ENCODE measurements at places on chromosomes 2 and 18. TPM values are rescaled to one million over a fixed set of nuclear protein-coding genes. Genes with fewer than 3 reads are reported as not detected.

GKN1 gene
- not detected for total RNA-seq

ELOA2 gene
- not detected for total RNA-seq

DNA sequence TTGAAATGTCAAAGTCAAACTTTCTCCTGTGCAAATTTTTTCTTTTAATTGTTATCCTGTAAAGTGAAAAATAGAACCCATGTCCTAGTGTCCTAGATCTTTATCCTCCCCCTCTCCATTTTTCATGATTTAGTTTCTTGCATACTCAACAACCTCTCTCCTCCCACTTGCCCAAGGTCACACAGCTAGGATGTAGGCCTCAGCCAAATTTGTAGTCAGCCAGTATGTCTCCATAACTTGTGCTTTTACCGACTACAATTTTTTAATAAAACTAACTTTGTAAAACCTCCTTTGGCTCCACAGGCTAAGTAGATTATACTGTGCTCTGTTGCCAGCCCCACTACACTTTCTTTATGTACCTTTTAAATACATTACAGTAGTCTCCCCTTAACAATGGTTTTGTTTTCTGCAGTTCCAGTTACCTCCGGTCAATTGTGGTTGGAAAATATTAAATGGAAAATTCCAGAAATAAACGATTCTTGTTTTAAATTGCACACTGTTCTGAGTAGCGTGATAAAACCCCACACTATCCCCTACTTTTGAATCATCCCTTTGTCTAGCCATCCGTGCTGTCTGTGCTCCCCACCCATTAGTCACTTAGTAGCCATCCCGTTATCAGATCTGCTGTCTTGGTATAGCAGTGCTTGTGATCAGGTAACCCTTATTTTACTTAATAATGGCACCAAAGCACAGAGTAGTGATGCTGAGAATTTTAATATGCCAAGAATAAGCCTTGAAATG is 22.8 kb downstream of the GULP1 start:
- no peaks in the 10 kb centered on the region for H3K27me3 ChIP-seq
- no peaks in the 10 kb centered on the region for H3K4me1 ChIP-seq
- H3K4me3 ChIP-seq, result no peak overlapping the region

DNA sequence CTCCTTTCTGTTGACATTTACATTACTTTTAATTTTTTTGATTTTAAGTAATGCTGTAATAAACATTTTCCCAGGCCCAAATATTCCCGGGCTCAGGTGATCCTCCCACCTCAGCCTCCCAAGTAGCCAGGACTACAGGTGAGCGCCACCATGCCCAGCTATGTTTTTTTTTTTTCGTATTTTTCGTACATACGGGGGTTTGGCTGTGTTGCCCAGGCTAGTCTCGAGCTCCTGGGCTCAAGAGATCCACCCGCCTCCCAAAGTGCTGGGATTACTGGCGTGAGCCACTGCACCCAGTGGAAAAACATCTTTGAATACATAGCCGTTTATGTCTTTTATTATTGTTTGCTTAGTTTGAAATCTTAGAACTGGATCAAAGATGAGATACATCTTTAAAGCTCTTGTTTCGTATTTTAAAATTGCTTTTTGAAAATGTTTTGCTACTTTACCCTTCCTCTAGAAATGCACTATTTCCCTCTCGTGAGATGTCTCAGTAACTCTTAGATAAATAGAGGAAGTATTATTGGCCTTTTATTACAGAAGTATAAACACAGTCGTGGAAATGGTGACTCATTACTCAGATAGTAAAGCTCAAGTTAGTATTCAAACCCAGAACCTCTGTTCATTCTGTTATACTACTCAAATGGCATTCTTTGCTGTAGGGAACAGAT is 2.4 kb downstream of the SMCHD1 start:
- H3K4me1 ChIP-seq, result peaks cover 42% of the 10 kb centered on the region
- DNase-seq, result no peak
- H3K36me3 ChIP-seq, result peaks cover 46% of the 10 kb centered on the region

Data from activated naive CD8-positive, alpha-beta T cell treated with anti-CD3 and anti-CD28 coated beads for 36 hours (primary cell).